ENCODE measurements at places on chromosomes 7 and 10. TPM values are rescaled to one million over a fixed set of nuclear protein-coding genes. Genes with fewer than 3 reads are reported as not detected.

DNA sequence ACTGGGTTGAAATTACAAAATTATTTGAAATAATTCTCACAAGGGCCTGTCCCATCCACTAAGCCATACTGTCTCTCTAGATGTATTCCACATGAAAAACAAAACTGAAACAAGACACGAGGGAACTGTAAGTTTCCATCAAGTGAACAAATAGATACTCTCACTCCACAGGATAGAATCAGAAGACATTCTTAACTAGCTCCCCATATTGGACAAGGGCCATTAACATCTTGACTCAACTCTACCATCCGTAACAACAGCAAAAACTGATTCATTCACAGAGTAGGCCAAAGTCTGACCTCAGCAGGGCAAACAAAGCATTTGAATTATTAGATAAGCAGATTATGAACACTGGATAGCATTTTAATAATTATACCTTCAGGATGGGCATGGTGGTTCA lies 29.1 kb downstream of the UBE2H start:
- DNase-seq: peak; percentile 58

- DNase-seq: peak; percentile 41
Observed at GRCh38 chr7:99579956-99580777, 17.9 kb upstream of the TMEM225B start.

GRCh38 chr7:71497256-71497946 lies 365.5 kb downstream of the GALNT17 start:
- DNase-seq: no peak

- DNase-seq: no peak
Observed at GRCh38 chr10:8051109-8051821, 3.2 kb upstream of the GATA3 start.

DGKB gene
- not detected for total RNA-seq
